BJ (cell line): ENCODE measurements at places on chromosomes 6 and 20.

GRCh38 chr20:9203081-9203447 lies 134.2 kb downstream of the PLCB4 start:
- no peak for DNase-seq

GRCh38 chr6:119083007-119083406 lies 4.5 kb upstream of the FAM184A start:
- DNase-seq = no peak

DNA sequence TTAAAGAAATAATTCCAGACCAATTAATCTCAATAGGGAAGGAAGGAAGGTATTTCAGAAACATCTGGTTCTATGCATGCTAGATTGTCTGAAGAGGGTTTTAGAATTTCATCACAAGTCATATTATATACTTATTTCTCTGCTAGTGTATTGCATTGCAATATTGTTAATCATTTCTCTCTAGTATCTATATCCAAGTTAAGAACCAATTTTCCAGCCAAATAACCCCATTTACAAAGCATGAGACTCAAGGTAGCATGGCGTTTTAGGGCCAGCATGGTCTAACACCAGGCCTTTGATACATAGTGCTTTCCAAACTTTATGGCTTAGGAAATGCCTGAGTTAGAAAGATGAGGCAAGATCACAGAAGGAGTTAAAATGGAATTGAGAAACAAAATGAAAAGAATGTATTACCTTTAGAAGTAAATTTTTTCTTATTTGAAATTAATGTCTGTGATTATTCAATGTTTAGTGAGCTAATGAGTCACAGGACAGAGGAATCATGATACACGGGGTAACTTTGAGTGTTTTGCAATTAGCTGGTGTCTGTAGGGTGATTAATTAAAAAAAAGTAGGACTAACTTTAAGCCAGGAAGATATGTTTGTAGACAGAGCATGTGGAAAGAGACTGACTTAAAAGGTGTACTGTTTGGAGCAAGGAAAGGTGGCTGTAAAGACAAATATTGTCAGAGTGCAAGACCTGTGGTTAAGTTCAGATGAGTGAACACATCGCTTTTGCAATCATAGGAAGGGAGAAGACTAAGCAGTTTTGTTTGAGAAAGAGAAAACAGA lies 1006.2 kb upstream of the CITED2 start:
- DNase-seq = no peak

DNA sequence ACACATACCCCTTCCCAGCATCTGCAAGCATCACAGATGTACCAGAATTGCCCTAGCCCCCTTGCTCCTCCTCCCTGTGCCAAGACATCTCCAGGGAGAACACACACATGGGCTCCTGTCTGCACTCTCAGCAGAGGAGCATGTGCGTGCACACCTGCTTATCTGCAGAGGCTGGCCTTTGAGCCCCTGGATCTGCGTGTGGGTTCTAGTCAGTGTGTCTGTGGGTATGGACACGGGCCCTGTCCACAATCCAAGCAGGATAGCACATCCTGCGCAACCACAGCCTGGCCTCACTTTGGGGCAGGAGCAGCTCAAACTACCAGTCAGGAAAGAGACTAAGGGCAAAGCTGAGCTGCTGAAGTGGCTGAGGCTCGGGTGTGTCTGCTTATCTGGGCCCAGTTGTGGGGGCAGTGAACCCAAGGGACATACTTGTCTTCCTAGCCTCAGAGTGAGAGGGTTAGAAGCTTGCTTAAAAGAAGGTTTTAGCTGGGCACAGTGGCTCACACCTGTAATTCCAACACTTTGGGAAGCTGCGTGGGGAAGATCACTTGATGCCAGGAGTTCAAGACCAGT lies 41.0 kb downstream of the HM13 start:
- no peak for DNase-seq
